ENCODE measurements at places on chromosomes 2 and 18.

- no peak for DNase-seq
These were observed 144.1 kb upstream of the COPS8 start for GRCh38 chr2:236941551-236941950.

- DNase-seq, result no peak
These were observed 150.0 kb downstream of the DYSF start for GRCh38 chr2:71603311-71603811.

DNA sequence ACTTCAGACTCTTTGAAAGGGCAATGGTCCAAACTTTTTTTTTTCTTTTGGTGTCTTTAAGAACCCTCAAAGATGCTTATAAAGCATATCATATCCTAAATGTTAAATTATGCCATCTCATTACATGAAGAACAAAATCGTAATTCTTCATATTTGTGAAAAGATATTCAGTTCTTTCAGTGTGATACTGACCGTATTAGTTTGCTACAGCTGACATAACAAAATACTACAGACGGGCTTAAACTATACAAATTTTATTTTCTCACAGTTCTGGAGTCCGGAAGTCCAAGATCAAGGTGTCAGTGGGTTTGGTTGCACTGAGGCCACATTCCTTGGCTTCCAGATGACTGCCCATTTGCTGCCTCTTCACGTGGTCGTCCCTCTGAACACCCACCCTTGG, 1377.2 kb upstream of the ZEB2 start:
- DNase-seq, result no peak

DNA sequence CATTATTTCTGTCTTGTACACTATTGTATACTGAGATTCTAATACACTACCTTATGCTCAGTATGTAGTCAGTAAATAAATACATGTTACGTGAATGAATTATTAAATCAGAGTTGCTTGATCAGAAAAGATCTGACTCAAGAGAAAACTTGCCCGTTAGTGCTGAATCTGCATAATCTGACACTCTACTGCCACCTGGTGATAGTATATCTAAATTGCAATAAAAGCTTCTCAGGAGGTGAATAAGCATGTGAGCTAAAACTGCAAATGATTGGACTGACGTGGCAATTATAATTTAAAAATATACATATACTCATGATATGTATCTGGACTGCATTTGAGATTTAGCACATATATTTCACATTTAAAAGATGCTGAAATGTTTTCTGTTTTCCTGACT, 70.4 kb downstream of the KIAA1328 start:
- peak; percentile 79 for DNase-seq

DNA sequence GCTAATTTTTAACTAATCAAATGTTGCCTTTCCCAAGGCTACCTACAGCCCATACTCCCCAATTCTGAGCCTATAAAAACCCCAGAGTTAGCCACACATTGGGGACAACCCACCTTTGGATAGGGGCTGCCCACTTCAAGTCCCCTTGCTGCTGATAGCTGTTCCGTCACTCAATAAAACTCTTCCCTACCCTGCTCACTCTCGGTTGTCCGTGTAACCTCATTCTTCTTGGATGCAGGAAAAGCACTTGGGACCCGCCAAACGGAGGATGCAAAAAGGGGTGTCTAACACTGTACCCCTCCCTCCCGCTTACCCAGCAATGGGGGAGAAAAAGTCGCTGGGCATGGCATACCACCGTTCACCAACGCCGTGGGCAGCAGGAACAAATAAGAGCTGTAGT, 12.2 kb downstream of the IWS1 start:
- no peak for DNase-seq
